Lung (tissue), 17 donors: ENCODE measurements at places on chromosomes 4 and X. TPM values are rescaled to one million over a fixed set of nuclear protein-coding genes. Genes with fewer than 3 reads are reported as not detected.

FDCSP gene
- total RNA-seq = not detected

DNA sequence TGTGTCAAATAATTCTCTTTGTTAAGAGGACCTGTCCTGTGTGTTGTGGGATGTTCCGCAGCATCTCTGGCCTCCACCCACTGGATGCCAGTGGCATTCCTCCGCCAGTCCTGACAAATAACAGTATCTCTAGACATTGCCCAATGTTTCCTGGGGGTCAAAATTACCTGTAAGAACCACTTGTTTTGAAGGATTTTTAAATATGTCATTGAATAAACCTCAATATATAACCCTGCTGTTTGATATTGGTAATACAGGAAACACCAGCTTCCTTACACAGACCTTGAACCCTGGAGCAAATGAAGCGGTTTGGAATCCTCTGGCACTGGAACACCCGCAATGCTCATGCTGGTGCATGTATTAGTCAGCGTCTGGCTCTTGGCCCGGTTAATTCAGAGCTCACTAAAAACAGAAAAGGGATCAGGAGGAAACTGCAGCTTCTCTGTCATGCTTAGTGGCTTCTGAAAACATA is 101.3 kb downstream of the TBL1X start:
- DNase-seq = peak; percentile 35
- no peaks in the 10 kb centered on the region for H3K36me3 ChIP-seq
- no peak overlapping the region for H3K27ac ChIP-seq
- no peaks in the 10 kb centered on the region for H3K4me1 ChIP-seq

COL25A1 gene
- total RNA-seq = 3.5 TPM

SGMS2 gene
- total RNA-seq = 124 TPM

GRCh38 chr4:89273741-89274141 is 33.9 kb downstream of the GPRIN3 start:
- no peak overlapping the region for H3K27ac ChIP-seq
- H3K27me3 ChIP-seq = no peaks in the 10 kb centered on the region
- DNase-seq = no peak
- no peaks in the 10 kb centered on the region for H3K36me3 ChIP-seq
- H3K4me3 ChIP-seq = no peak overlapping the region

GRCh38 chr4:139454111-139455045 is at the start of gene RAB33B:
RAB33B (plus strand) TSS chr4:139454121; CDS start chr4:139454196, 75 bp downstream.
- H3K27ac ChIP-seq = peak within 1 kb of the TSS; percentile 98
- DNase-seq = no peak
- peak within 1 kb of the TSS; percentile 92 for H3K4me3 ChIP-seq
- H3K36me3 ChIP-seq = peaks cover 1% of the 10 kb centered on the region

BCORL1 gene
- 10.9 TPM for total RNA-seq

CDKL2 gene
- total RNA-seq = 16.0 TPM
